ENCODE measurements at places on chromosomes 2 and 18. TPM values are rescaled to one million over a fixed set of nuclear protein-coding genes. Genes with fewer than 3 reads are reported as not detected.

DPYSL5 gene
- not detected for total RNA-seq

POTEI gene
- not detected for total RNA-seq

SYT4 gene
- under 0.01 TPM for total RNA-seq

GREB1 gene
- 1.7 TPM for total RNA-seq

MTCL1 gene
- 60.6 TPM for total RNA-seq

FBXO48 gene
- 0.99 TPM for total RNA-seq

ICA1L gene
- 8.9 TPM for total RNA-seq

SPATS2L gene
- total RNA-seq: 40.7 TPM

POTEC gene
- not detected for total RNA-seq

PRPF40A gene
- total RNA-seq: 198 TPM

HRH4 gene
- under 0.01 TPM for total RNA-seq

LAMA3 gene
- total RNA-seq: 15.7 TPM

AQP12A gene
- total RNA-seq: not detected

SERPINB8 gene
- 18.9 TPM for total RNA-seq

HDLBP gene
- total RNA-seq: 929 TPM

FHOD3 gene
- total RNA-seq: 3.0 TPM

NGEF gene
- total RNA-seq: 1.1 TPM

DNPEP gene
- 55.0 TPM for total RNA-seq

UGT1A6 gene
- 0.09 TPM for total RNA-seq

CCDC138 gene
- total RNA-seq: 8.5 TPM

GPBAR1 gene
- total RNA-seq: not detected

TTC39C gene
- 51.8 TPM for total RNA-seq

CPS1 gene
- total RNA-seq: 35.7 TPM

LYPD6 gene
- total RNA-seq: not detected

IL36B gene
- not detected for total RNA-seq

CARF gene
- total RNA-seq: 14.2 TPM

IRS1 gene
- 29.7 TPM for total RNA-seq

ALPP gene
- total RNA-seq: not detected

PLA2R1 gene
- 27.0 TPM for total RNA-seq

RMDN2 gene
- 14.9 TPM for total RNA-seq

ALKAL2 gene
- 1.3 TPM for total RNA-seq

CCDC148 gene
- 9.1 TPM for total RNA-seq

CEBPZ gene
- total RNA-seq: 64.3 TPM

NT5C1B gene
- total RNA-seq: not detected

ALPI gene
- not detected for total RNA-seq

TUBA4B gene
- total RNA-seq: not detected

LYG2 gene
- total RNA-seq: not detected

CEP192 gene
- total RNA-seq: 38.3 TPM

ZBTB7C gene
- 0.41 TPM for total RNA-seq

PPIG gene
- 43.7 TPM for total RNA-seq

IMPA2 gene
- total RNA-seq: 14.1 TPM

ATOH8 gene
- total RNA-seq: 17.0 TPM

FBLN7 gene
- 3.2 TPM for total RNA-seq

SERPINB7 gene
- total RNA-seq: 0.27 TPM

Measured in fibroblast of the aortic adventitia (primary cell).